ENCODE measurements at places on chromosomes 12 and 14. TPM values are rescaled to one million over a fixed set of nuclear protein-coding genes. Genes with fewer than 3 reads are reported as not detected.

GRCh38 chr12:97778111-97778510 lies 315.5 kb downstream of the RMST start:
- no peaks in the 10 kb centered on the region for H3K4me1 ChIP-seq
- H3K4me3 ChIP-seq, result no peak overlapping the region
- H3K27me3 ChIP-seq, result no peaks in the 10 kb centered on the region
- no peak overlapping the region for H3K27ac ChIP-seq
- no peaks in the 10 kb centered on the region for H3K36me3 ChIP-seq

DNA sequence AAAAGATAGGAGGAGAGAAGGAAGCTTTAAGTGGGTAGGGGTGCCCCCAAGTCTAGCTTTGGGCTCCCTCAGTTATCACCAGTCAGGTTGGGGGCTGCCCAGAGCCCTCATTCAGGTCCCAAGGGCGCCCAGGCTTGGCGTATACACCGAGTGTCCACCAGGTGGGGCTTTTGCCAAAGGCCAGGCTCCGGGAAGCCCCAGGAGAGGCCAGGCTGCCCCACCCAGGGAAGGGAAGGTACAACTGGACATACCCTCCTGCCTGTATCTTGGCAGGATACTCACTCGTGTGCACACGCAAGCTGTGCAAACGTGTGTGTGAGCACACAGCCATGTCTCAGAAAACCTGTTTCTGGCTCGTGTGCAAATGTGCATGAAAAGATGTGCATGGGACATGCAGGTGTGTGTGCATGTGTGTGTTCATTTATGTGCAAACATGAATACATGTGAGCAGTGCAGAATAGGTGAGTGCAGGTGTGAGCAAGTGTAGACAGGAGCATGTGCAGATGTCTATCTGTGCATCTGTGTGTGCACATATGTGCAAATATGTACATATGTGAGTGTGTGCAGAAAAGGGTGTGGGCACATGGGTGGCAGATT lies 103.9 kb upstream of the MYL2 start:
- H3K27me3 ChIP-seq, result no peaks in the 10 kb centered on the region
- no peak overlapping the region for H3K4me3 ChIP-seq
- H3K27ac ChIP-seq, result no peak overlapping the region
- no peaks in the 10 kb centered on the region for H3K36me3 ChIP-seq
- DNase-seq, result no peak

GRCh38 chr12:43676183-43676813 lies 82.3 kb downstream of the PUS7L start:
- H3K4me1 ChIP-seq, result no peaks in the 10 kb centered on the region
- no peak for DNase-seq
- H3K4me3 ChIP-seq, result no peak overlapping the region
- H3K27me3 ChIP-seq, result no peaks in the 10 kb centered on the region
- H3K27ac ChIP-seq, result no peak overlapping the region
- H3K36me3 ChIP-seq, result no peaks in the 10 kb centered on the region

GRCh38 chr14:101173698-101174521 lies 270.4 kb upstream of the RTL1 start:
- no peak overlapping the region for H3K4me3 ChIP-seq
- no peak for DNase-seq
- H3K36me3 ChIP-seq, result no peaks in the 10 kb centered on the region
- no peaks in the 10 kb centered on the region for H3K27me3 ChIP-seq

POTEM gene
- total RNA-seq, result not detected

PTCSC3 gene
- total RNA-seq, result not detected

NANOG gene
- total RNA-seq, result 0.32 TPM

TAS2R42 gene
- not detected for total RNA-seq

Data from breast epithelium (tissue), 4 donors.